ENCODE measurements at places on chromosomes 7 and 10.

DNA sequence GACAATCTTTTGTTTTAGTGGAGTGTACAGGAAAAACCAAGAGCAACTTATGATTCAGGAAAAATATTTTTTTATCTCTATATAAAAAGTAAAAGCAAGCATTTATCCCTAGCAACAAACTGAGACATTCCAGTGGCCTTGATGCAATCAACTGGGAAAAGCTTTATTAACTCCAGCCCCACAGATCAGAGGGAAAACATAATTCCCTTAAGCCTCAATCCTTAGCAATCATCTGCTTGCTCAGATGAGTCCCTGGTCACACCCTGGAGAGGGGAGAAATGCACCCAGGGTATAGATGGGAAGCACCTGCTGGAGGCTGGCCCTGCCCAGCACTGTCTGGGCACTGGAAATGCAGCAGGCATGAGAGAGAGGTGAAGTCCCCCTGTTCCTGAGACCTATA lies 636.6 kb downstream of the TNS3 start:
- no peak for DNase-seq

DNA sequence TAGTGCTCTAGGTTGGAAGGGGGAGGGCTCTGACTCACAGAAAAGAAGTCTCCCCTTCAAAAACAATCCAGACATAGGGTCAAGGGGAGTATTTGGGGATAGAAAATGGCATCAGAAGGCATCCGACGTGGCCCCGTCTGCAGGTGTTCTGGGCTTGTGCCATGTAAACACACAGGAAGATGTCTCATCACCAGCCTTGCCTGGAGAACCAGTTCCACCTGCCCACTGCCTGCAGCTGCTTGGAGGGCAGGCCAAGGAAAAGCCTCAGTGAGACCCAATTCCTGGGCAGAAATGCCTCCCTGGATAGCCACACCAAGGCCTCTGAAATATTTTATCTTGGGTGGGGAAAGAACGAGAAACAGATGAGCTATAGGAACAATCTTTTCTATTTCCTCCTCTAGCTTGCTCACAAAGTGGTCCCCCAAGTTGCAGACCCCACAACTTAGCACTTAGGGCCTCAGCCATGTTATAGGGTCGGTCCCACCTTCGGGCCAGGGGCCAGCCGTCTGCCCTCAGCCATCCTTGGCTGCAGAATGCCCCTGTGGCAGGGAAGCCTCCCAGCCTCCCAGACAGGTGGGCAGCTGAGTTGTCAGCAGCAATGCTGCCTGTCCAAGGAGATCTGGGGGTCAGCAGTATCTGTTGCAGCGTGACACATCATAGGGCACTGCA lies 54.3 kb upstream of the ECHDC3 start:
- no peak for DNase-seq

DNA sequence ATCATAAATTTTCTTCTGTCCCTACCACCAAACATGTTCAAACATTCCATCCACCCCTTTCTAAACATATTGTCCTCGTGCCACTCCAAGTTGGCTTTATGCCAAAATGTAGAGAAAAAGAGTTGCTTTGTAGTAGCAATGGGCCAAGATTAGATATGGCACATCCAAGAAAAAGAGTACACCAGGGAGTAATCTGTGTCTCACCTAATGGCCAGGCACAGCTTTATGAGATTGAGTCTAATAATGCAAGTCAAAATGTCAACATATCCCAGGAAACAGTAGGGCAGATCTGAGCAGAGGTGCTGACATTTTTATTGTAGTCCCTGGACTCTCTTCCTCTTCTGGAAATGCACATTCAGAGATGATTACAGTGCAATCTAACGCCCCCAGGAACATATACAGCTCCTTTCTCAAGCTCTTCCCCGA lies 5.7 kb upstream of the OR6V1 start:
- no peak for DNase-seq

- no peak for DNase-seq
Observed at GRCh38 chr10:124378271-124378670, 40.5 kb downstream of the OAT start.

- DNase-seq: peak; percentile 34
Observed at GRCh38 chr7:130276796-130277762, 10.4 kb downstream of the CPA2 start.

DNA sequence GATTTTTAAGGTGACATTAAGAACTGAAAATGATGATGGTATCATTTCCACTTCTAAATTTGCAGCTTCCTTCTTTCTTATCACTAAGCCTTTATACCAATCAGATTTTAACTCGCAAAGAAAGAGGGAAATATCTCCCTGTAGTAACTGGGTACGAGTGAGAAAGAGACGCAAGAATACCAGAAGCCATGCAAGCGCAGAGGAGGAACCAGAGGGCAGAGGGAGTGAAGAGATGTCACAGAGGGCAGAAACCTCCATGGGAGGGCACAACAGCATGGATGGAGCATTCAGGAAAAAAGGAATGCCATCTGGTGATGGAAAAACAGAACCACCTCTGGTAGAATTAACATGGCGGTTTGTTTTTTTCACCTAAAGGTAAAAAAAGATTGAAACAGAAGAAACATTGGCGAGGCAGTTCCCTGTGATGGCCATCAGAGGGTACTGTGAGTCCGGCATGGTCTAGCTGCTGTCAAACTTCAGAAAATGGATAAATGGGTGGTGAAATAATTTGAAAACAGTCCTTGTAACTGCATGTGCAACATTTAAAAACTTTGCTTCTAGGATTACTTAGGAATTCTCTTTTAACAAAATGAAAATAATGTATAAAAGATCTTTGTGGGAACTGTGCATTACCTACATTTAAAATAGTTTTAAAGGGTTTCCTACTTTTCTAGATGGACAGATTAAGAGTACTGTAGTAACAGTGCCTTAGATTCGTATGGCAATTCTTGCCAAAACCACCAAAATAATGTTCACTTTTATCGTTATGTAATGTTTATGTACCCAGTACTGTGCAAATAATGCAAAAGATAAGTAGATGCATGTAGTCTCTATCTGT lies 91.8 kb downstream of the ARHGAP12 start:
- no peak for DNase-seq

GRCh38 chr7:158737064-158737695 lies 32.6 kb upstream of the NCAPG2 start:
- no peak for DNase-seq

DNA sequence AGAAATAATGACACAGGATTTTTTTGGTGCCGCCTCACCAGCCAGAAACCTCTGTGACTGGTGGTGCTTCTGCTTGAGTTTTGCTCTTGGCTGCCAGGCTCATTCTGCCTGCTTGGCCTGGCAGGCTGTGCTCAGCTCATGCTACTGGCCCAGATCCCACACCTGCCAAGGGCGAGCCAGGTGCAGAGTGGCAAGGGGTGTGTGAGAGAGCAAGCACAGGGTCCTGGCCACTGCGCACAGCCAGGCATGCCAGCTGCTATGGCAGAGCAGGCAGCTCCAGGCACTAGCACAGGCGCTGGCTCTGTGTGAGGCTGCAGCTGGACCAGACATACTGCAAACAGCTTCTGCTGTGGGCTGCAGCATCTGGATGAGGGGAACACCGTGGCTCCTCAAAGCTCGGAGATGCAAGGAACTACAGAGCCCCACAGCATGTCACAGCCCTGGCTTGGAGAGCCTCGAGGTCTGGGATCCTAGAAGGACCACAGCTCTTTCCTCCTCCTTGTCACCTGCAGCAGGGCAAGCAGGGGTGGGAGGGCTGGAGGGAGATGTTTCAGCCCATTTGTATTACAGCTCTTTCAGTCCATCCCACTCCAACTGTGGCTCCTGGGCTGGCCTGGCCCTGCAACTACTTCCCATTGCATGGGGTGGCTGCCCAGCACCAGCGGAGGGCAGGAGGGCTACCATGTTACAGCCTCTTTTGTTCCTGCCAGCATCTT lies 313.4 kb upstream of the SEMA3C start:
- no peak for DNase-seq

- no peak for DNase-seq
Observed at GRCh38 chr10:31070025-31070424, 38.4 kb upstream of the ZNF438 start.

- DNase-seq: no peak
Observed at GRCh38 chr10:80202934-80203834, 2.2 kb downstream of the ANXA11 start.

GRCh38 chr10:34580214-34580613 lies 234.9 kb downstream of the PARD3 start:
- no peak for DNase-seq

- no peak for DNase-seq
Observed at GRCh38 chr7:7476381-7476780, 59.3 kb downstream of the COL28A1 start.

DNA sequence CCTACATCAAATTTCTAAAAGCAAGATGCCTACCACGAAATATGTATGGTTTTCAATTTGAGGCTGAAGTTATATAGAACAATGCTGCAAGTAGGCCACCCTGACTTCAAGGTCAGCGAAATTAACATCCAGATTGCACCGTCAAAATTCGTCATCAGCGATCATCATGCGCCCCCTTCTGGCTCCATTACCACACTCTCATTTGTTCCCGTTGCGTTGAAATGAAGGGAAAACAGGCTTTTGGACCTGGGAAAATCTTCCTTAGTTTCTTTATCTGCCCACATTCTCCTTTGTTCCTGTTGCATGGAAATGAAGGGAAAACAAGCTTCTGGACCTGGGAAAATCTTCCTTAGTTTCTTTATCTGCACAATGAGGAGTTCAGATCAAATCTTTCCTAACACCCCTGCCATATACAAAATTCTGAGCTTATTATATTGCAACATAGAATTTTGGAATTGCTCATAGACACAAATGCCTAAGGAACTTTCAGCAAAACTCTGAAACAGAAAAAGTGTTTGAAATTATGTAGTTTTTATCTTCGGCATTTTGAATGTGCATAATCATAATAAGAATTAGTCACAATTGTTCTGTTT lies 98.2 kb upstream of the PRKCQ start:
- peak; percentile 42 for DNase-seq

GRCh38 chr10:124384591-124385190 lies 34.0 kb downstream of the OAT start:
- DNase-seq: no peak

DNA sequence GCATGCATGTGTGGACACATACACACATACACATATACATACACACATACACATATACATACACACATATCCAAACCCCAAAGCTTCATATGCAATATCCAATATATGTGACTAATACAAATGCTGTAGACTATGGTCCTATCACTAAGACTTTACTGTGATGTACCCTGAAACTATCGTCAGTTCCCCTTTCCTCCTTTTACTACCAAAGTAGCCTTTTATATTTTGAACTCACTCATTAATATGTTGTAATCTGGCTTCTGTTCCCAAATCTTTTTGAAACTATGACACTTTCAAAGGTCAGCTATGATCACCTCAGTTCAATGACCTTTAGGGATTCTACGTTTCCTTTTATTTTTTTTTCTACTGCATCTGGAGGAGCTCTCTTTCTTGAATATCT lies 64.8 kb upstream of the TFEC start:
- DNase-seq: no peak

DNA sequence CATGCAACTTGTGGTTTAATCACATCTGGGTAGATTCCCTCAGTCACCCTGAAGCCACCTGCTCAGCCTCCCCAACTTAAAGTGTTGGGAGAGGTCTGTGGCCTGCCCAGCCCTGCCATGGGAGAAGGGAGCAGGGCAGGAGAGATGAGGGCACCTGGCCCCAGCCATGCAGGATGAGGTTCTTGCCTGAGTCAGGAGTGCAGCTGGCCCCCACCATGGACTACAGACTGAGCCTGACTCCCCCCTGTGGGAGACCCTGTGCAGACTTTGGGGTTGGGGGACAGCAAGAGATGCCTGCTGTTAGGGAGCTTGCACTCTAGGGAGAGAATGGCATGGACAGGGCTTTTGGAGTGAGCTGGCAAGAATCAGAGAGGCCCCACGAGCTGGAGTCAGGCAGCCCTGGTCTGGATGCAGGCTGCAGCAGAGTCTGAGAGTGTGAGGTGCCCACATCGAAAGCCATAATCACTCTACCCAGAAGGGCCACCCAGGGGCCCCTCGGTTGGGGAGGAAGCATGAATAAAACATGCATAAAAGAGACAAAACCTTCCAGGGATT lies 34.7 kb upstream of the DPYSL4 start:
- no peak for DNase-seq

DNA sequence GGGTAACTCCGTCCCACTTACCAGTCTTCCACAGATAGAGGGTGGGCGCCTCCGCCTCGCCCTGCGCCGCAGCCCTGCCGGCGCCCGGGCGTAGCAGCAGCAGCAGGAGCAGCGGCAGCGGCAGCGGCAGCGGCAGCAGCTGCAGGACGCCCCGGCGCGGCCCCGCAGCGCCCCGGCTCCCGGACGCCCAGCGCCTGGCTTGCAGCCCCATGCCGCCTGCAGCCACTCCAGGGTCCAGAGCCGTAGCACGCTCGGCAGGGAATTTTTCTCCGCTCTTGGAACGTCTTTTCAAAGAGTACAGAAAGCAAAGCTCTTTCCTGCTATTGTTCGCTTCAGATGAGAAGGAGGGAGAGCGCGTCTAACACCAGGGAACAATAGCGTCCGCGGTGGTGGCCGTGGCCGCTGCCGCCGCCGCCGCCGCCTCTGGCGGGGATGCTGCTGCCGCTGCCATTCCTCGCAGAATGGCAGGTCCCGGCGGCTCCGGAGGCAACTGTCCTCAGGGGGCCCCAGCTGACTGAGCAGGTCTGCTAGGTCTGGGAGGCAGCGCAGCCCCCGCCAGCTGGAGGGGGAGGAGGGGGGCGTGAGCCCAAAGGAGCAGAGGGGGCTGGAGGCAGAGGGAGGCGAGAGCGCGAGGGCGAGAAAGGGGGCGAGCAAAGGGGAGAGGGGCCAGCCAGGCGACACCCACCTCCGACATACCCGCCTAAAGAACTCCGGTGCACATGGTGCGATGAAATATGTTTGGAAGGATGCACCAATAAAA lies at the start of gene THSD7A:
Gene THSD7A (minus strand): TSS at position 463 of the 760 bp plus-strand sequence. CDS start 252 bp downstream, at position 211.
- DNase-seq: no peak

GRCh38 chr7:24767878-24768569 lies 10.8 kb upstream of the GSDME start:
- no peak for DNase-seq

- DNase-seq: no peak
Observed at GRCh38 chr10:116840389-116841075, 8.8 kb upstream of the ENO4 start.

DNA sequence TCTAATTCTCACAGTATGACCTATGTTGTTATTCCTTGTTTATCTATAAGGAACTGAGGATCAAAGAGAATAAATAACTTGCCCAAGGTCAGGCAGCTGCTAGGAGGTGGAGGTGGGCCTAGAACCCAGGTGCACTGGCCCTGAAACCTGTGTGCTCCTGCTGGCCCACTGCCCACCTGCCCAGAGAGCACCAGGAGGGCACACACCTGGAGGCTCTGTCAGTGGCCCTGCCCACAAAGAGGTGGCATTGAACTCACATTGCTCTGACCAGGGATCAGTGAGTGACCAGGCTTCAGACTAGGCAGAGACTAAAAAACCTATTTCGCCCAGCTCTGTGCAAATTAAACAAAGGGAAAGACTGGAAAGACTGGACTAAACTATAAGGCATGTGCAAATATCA lies 210.6 kb downstream of the TNS3 start:
- no peak for DNase-seq

GRCh38 chr10:279655-280054 lies 144.4 kb downstream of the ZMYND11 start:
- DNase-seq: no peak

- no peak for DNase-seq
Observed at GRCh38 chr10:81817596-81818170, 57.3 kb upstream of the NRG3 start.

- DNase-seq: no peak
Observed at GRCh38 chr7:25385506-25386136, 157.3 kb upstream of the NPVF start.

GRCh38 chr10:113187063-113187777 lies 237.2 kb downstream of the TCF7L2 start:
- DNase-seq: no peak

Data from activated T-cell treated with anti-CD3 and anti-CD28 coated beads for 48 hours (primary cell).